Activated CD4-positive, CD25-positive, alpha-beta regulatory T cell treated with anti-CD3 and anti-CD28 coated beads, Interleukin-2, amount 50 U/mL, for 24 hours (primary cell): ENCODE measurements at places on chromosomes 7 and 10.

- no peak for ATAC-seq
These were observed 17.3 kb upstream of the SMNDC1 start for GRCh38 chr10:110321869-110322620.

DNA sequence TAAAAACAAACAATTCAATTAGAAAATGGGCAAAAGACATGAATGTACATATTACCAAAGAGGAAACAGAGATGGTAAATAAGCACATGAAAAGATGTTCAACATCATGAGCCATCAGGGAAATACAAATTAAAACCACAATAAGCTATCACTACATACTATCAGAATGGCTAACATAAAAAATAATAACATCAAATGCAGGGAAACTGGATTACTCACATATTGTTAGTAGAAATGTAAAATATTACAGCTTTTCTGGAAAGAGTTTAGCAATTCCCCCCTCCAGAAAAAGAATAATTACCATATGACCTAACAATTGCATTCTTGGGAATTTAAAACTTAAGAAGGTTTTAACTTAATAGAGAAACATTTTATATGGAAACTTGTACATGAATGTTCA, 232.9 kb upstream of the MTPN start:
- ATAC-seq = no peak

DNA sequence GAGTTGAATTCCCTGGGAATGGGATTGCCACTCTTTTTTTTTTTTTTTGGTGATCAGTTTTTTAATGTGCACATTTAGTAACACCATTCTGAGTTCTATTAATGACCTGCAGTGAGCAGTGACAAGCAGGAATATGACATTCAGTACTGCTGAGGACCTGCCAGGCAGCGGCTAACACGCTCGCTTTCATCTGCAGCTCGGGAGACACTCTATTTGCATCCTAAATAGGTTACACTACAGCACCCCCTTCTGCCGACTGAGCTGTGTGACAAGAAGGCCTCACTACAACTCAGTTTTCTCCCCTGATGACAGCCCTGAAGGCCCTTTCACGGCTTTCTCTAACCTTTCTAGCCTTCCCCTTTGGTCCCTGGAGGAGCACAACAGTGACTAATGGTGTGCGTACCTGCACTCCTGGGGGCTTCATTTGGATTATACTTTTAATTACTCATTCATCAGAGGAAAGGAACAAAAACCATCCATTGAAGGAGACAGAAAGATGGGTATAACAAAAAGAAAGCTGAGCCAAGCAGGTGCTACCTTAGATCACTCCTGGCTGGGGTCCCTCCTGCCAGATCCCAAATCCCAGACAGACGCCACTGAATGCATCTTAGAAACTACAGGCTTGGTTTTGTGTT, 872.4 kb downstream of the LRMDA start:
- no peak for ATAC-seq

DNA sequence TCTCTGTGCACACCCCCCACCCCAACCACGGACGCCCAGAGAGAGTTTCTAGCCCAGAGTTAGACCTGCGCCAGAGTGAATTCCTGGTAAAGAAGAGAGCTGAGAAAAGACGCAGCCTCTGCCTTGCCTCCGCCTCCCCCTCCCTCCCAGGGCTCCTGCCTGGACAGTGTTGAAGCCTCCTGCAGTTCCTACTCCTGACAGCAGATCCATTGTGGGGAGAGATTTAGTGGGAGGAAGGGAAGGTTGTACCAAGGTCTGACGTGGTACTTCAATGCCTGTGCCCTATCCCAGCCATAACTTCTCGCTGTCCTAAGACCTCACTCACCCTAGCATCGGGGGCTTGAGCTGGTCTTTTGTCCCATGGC, 952 bp downstream of the SRRM3 start:
- ATAC-seq = no peak

DNA sequence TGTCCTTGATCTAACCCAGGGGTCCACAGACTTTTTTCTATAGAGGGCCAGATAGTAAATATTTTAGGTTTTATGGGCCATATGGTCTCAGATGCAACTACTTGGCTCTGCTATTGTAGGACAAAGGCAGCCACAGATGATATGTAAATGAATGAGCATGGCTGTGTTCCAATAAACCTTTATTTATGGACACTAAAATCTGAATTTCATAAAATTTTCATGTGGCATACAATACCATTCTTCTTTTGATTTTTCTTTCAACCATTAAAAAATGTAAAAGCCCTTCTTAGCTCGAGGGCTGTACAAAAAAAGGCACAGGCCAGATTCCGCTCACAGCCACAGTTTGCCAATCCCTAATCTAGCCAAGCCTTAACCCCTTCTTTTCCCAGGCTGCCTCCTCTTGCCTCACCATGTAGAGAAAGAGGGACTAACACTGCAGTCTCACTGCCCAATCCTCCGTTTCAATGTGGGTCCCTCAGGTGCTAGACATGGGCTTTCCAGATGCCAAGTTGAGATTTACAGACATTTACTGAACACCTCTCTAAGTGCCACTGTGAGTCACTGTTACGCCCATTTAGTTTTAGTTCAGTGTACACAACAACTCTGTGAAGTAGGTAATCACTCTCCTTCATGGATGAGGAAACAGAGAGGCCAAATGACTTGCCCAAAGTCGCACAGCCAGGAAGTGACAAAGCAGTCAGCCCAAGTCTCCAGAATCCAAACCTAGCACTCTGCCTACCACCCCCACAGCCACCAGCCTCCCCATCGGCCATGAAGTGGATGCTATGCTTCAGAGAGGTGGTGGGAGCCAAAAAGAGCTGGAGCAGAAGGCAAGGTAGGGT, 132.6 kb upstream of the PDLIM1 start:
- ATAC-seq = no peak

DNA sequence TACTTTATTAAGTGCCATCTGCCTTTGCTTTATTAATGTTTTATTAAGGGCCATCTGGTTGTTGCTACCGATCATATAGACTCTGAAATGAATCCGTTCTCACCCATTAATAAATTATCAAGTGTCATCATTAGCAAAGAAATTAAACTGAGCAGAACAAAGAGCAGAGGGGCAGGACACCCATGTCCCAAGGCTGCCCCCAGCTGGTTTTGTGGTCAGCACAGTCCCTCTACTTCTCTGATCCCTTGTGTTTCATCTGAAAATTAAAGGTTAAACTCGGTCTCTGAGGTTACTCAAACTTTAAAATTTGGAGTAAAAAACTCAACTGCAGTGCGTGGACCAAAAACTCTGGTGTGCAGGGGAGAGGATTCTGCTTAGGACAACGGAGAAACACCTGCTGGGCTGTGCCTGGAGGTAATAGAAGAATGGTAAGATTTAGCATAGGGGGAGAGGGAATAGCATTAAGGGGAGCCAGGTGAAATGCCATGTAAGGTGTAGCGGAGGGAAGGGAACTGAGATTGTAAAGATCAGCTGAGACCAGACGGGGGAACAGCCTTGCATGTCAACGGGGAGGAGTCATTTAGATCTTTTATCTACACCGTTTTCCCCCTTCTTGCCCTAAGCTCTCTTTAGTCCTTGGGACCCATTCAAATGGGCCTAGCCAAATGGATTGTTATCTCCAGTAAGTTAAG, 10.8 kb upstream of the GSDME start:
- ATAC-seq = no peak

GRCh38 chr10:10609379-10609955, 408.2 kb upstream of the CELF2 start:
- ATAC-seq = no peak

- ATAC-seq = no peak
These were observed 77.7 kb downstream of the GRID1 start for GRCh38 chr10:86288695-86289576.

DNA sequence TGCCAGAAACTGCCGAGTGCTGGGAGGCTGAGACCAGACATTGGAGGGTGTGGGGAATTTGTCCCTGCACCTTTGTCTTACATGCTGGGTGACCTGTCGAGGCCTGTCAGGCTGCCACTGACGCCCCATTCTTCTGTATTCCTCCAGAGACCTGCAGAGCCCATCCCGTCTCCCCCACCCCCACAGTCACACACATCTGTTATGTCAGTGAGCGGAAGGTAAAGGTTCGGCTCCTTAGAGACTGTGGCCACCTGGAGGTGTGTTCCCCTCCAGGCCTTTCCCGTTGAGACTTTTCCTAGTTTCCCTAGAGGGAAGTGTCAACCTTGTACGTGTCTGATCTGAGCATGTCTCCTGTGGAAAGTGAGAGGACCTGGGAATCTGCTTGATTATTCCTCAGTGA, 84.5 kb downstream of the ATXN7L1 start:
- ATAC-seq = no peak

GRCh38 chr7:13282377-13282980, 595.0 kb downstream of the ARL4A start:
- ATAC-seq = no peak

DNA sequence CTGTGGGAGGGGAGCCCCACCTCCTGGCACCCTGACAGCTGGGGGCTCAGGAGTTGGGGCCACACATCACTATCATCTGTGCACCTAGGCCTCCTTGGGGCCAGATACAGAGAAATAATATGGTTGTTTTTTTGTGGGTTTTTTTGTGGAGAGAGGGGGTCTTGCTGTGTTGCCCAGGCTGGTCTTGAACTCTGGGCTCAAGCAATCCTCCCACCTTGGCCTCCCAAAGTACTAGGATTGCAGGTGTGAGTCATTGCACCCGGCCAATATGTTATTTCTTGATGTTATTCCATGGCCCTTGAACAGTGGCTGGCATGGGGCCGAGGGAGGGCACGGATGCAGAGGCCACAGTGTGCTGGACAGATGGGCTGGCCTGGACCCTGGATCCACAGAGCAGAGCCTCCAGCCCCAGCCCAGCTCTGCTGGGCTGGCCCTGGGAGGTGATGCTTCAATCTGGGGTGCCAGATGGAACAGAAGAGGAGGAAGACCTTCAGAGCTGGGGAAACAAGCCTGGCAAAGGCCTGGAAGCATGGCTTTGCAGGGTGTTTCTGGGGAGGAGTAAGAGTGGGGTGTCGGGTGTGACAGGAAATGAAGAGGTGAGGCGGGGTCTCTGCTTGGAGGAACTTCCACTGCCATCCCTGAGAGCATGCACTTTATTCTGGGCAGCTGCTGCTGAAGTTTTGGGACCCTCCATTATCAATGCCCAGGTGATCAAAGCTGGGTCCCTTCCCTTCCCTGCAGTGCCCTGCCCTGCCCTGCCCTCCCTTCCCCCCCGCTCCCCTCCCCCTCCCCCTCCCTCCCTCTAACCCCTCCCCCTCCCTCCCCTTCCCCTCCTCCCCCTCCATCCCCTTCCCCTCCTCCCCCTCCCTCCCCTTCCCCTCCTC, 3.7 kb upstream of the FZD9 start:
- ATAC-seq = no peak

DNA sequence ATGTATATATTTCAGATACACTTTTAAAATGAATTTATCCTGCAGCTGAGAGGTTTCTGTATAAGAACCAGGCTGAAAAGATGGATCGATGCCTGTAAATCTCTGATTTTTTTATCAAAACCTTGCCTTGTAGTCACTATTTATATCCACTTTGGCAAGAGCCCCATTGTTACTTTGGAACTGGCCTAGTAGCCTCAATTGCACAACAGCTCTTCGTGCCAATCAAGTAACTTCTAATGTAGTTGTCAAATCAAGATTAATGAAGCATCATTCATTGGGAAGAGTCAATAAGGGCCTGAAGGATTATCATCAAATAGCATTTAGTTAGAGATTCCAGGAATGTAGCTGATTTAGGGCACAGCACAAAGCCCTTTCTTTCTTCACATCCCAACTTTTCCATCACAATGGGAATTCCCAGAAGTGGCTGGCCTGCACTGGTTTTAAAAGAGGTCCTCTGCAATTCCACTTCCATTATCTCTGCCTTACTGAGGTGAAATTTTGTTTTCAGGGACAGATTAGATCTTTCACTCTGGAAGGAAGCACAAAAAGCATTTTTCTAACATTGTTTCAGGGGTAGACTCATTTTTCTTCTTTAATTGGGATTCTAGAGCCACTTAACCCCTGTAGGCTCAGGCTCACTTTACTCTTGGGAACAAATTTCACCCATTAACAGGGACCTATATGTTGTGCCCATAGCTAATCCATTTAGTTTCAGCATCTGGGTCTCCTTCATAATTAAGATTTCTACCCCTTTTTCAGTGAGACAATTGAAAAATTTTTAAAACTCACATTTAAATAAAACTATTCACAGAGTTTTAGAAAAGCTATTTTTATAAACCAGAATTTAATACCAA, 97.8 kb downstream of the CALCR start:
- ATAC-seq = no peak

- no peak for ATAC-seq
These were observed 9.7 kb downstream of the ABCA13 start for GRCh38 chr7:48180981-48181380.

- ATAC-seq = peak; percentile 65
These were observed at the start of gene GIMAP6 for GRCh38 chr7:150631866-150632864. TSS of gene GIMAP6 (minus strand) at chr7:150632385. CDS start at chr7:150630142, 2,243 bp downstream.

DNA sequence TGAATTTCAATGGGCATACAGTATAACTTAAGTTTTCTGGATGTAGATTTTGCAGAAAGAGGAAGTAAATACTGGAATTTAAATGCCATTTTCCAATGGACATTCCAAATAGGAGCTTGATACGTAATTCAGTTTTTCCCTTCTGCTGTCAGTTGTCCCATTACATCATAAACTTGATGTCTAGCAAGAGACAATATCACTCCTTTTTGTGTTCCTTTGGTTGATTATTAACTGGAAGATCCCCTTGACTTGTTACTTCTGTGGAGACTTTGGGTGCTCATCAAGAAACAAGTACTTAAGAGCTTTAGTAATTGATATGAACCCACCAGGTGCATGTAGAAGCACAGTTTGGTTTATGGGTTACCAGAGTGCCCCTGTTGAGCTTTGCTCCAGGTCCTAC, 116.1 kb downstream of the ST7 start:
- ATAC-seq = no peak

GRCh38 chr10:33638374-33638773, 303.9 kb upstream of the NRP1 start:
- no peak for ATAC-seq

DNA sequence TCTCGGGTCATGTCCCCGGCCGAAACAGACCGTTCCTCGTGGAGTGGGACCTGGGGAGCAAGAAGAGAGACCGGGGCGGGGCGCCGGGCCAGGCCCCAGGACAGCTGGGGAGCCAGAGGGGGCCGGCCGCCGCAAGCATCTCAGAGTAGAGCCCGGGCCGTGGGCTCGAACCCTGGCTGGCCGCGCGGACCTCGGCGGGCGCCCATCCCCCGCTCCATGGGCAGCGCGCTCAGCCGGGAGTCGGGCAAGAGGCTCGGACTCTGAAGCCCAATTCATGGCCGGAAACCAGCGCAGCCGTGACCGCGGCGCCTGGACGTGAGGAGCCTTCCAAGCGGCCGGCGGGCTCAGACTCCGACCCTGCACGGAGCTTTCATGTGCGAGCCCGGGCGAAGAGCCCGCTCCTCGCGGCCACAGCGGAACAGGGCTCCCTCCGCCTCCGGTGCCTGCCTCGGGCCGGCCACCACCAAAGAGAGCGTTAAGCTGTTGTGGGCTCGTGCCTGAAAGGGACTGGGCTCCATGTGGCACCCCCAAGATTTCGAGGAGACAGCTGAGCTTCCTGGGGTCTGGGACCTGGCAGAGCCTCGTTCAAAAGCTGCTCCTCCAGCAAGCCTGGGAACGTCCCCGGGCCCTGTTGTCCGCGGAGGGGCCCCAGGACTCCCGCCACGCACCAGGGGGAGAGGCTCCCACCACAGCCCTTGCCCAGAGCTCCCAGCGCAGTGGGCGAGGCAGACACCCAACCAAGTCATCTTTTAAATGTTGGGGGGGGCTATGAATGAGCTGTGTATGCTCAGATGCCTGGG, 757 bp upstream of the GRID1 start:
- ATAC-seq = no peak
